Fibroblast of the aortic adventitia (primary cell): ENCODE measurements at places on chromosomes 5 and 9.
A peak's percentile ranks its signal among the peaks of the same experiment; 100 is the strongest.

- no peak for DNase-seq
Measured at GRCh38 chr5:13081116-13081515, 863.4 kb downstream of the DNAH5 start.

GRCh38 chr9:96009690-96010472 lies 134.4 kb downstream of the ERCC6L2 start:
- DNase-seq, result no peak

DNA sequence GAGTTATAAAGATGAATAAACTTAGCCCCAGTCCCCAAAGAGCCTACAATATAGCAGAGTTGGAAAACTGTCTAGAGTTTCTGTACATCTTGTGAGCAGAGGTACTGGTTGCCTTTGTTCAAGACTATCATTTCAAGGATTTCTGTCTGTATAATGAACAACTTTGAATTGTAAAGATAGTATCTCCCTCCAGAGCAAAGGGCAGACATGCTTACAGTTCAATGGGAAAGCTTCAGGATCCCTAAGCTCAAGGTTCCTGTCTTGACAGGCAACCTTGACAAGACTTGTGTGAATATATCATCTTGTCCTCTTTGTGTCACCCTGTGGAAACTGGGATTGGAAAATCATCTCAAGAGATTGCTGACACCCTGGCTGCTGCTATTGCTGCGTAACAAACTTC lies 242.8 kb upstream of the VLDLR start:
- no peak for DNase-seq

DNA sequence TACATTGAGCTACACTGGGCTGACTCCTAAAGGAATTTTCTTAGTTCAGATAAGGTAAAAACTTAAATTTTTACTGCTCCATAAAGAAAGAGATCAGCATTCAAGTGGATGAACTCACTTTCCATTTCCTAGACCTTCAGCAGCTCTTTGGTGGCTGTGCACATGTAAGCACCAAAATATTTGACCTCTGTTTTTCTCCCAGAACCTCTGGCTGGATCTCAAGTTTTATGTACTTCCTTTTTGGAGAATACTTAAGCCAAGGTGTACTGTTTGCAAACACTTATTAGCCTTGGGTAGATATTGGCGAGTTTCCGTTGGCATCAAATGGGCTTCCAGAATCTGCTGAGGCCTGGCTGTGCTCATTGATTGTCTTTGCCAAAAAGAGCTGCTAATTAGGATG lies 10.3 kb downstream of the TNC start:
- no peak for DNase-seq

DNA sequence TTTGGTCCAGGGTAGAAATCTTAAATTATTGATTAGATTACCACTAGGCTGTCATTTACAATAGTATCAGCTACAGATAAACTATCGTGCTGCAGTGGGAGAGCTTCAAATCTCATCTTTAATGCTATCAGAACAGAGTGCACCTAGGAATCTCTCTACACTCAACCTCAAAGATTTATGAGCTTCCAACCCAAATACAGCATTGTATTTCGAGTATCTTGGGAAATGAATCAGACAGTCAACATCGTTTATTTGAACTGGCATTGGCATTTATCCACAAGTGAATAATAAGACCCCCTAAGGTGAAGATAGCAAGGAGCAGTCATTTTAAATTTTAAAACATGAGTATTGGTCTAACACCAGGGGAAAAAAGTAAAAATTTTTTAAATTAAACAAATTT lies 1203.2 kb downstream of the CDH12 start:
- no peak for DNase-seq

GRCh38 chr5:89899559-89899958 lies 510.0 kb downstream of the CETN3 start:
- DNase-seq, result no peak

GRCh38 chr9:123109540-123110279 lies 76.2 kb downstream of the GPR21 start:
- DNase-seq, result no peak

GRCh38 chr5:128126241-128126640 lies 42.7 kb downstream of the SLC12A2 start:
- no peak for DNase-seq

- DNase-seq, result no peak
Measured at GRCh38 chr9:96494215-96494800, 44.3 kb downstream of the HABP4 start.

DNA sequence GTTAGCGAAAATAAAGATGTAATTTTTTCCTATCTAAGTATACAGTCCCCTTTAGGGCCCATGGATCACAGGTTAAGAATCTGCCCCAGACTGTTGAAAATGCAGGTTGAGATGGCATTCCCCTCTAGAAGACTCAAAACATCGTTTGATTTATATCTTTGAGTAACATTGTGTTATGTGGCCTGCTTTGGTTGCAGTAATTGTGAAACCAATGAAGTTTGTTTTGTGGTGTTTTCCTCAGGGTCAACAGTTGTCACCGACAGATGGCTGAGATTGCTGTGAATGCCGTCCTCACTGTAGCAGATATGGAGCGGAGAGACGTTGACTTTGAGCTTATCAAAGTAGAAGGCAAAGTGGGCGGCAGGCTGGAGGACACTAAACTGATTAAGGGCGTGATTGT lies 7.8 kb downstream of the CCT5 start:
- DNase-seq, result no peak

GRCh38 chr5:75651575-75652238 lies 40.5 kb downstream of the ANKDD1B start:
- no peak for DNase-seq

- peak; percentile 22 for DNase-seq
Measured at GRCh38 chr5:100479079-100479688, 56.0 kb upstream of the FAM174A start.

DNA sequence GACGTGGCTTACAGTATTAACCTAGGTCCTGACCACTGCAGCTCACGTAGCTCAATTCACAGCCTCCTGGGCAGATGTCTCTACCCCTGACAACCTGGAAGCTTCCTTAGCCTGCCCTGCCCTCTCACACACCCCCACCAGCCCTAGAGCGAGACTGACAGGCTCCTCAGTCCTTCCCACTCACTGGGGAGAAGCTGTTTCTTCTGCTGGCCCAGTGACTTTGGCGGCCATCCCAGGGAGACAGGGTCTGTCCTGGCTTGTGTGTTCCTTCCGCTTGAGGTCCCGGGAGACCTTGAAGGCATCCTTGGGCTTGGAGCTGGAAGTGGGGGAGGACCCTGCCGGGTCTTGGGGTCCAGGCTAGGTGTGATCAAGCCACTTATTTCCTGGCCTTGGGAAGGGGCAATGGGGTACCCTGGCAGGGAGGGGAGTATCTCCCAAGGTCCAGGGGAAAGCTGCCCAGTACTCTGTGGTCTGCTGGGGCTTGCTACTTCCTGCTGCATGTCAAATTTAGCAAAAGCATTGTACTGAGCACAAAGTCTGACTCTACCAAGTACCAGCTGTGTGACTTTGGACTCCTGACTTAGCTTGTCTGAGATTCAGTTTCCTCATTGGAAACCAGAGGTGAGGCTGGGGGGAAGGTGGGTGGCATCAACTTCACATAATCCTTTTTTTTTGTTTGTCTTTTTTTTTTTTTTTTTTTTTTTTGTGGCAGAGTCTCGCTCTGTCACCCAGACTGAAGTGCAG lies 1.9 kb downstream of the MIGA2 start:
- DNase-seq, result no peak

- no peak for DNase-seq
Measured at GRCh38 chr5:156498226-156498980, 171.4 kb downstream of the SGCD start.

DNA sequence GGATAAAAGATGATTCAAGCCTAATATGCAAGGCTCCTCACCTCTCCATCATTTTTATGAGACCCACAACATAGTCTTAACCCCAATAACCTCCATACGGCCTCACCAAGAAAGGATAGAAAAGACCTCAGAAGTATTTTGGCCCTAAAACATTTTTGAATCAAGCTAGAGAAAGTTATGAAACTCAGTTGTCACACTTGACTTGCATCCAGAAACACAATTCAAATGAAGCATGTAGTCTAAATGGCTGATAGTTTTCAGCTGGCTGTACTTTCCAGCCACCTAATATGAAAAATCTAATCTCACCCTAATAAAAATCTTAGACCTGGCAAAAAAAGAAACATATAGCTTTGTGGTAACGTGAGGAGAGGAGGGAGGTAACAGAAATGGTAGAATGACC lies 116.1 kb downstream of the ARL15 start:
- DNase-seq, result peak; percentile 53

DNA sequence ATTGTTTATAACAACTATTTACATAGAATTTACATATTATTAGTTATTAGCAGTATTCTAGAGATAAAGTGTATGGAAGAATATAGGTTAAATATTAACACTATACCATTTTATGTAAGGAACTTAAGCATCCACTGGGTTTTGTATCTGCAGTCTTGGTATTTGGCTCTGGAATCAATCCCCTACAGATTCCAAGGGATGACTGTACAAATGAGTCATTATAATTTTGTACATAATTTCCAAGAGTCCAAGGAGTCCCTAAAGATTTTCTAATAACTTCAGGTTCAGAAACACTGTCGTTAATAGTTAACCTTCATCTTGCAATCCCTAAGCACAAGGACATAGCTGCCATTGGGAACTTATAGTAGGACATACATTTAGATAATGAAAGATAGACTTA lies 254.8 kb upstream of the PDE4D start:
- peak; percentile 40 for DNase-seq

DNA sequence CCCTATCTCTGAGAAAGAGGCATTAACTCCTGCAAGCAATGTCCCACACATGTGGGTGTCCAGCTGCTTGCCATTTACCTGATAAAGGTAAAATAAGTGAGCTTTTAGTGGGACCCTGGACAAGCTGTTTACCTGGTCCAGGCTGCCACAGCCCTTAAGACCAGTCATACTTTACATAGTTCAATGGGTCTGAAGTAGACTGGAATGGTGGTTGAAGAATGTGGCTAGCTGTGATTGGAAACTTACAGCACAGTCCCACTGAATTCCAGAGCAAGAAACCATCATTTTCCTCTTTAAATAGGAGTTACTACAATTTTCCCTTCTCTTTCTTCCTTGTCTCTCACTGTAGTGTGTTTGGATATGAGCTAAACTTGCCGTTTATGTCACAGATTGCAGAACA lies 60.6 kb downstream of the GGTA1 start:
- DNase-seq, result no peak

- no peak for DNase-seq
Measured at GRCh38 chr5:15526413-15526812, 26.4 kb downstream of the FBXL7 start.

GRCh38 chr9:79341561-79341960 lies 230.2 kb upstream of the TLE4 start:
- no peak for DNase-seq
